ENCODE measurements at places on chromosomes 6 and 20.

- DNase-seq: no peak
These were observed 36.6 kb upstream of the HDAC2 start for GRCh38 chr6:114007516-114007915.

DNA sequence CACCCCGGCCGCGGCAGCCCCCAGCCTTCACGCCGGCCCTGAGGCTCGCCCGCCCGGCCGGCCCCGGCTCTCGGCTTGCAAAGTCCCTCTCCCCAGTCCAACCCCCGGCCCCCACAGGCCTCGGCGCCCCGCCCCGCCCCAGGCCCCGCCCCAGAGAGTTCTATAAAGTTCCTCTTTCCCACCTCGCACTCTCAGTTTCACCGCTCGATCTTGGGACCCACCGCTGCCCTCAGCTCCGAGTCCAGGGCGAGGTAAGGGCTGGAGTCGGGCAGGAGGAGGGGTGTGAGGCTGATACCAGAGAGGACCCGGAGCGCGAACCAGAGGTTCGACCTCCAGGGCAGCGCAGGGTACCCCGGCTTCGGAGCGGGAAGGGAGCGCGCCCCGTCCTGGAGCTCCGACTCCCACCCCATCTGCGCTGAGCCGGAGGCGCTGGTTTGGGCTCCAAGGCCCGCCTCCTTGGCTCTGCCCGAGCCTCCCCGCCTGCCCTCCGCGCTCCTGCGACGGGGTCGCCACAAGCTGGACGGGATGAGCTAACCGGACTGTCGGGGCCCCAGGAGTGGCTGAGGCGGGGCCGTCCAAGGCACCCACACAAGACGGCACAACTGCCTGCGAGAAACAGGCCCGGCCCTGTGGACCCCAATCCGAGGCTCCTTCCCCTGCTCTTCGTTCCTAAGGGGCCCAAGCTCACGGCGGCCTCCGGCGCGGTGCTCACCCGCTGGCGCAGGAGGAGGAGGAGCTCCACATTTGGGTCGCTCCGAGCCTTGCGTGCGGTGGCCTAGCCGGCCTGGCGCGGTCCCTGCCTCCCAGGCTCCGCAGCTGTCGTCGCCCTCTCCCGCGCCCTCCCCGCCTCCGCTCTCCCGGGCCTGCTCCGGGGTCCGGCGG lies at the start of gene IRF4:
Gene IRF4, plus strand, starts transcription at position 194 of the 882 bp plus-strand sequence. CDS start 1,401 bp downstream, outside the sequence.
- DNase-seq: no peak

DNA sequence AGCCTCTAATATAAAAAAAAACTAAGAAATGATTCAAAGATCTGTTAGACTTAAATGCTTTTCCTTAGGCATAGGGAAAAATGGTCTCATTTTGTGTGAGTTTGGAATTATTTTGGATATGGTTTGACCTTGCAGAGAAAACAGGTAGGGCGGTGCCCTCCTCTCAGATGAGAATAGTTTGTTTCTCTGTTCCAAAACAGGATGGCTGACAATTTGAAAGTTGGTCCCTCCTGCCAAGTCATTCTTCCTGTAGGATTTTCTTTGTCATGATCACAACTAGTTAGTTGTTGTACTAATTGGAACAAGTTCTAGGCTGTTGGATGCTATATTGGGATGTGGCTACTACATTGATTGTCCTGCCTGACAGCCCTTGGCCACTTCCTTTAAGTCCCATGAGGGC lies 108.6 kb downstream of the BCKDHB start:
- no peak for DNase-seq

- no peak for DNase-seq
These were observed 37.5 kb downstream of the AIG1 start for GRCh38 chr6:143098054-143098671.

DNA sequence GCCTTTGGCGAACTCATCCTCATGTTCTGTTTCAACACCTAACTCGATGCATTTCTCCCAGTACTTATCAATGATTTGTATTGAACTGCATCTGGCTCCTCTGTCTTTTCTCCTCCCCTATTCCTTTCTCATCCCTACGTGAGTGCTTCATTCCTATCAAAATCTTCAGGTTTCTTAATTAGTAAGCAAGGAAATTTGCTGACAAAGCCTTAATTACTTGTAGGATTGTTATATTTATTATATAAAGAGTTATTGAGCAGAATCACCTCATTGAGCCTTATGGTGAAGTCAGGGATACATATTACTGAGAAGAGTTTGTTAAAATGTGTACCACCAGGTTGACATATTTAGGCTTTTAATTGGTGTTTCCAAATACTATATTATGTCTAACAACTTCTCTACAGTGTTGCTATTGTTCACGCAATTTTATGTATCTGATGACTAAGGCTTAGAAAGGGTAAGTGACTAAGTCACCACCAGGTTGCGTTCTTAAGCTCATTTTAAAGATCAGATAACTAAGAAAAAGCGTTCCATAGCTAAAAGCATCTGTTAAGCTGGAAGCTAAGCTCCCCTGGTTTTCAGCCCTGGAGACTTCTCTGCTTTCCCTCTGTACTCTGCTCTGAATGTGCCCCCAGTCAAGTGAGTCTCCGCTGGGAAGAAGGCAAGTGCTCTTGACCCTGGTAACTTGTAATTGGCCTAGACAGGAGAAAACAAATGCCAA lies 18.9 kb downstream of the SCGN start:
- no peak for DNase-seq
